NCI-H446 (cell line): ENCODE measurements at places on chromosomes 7 and 10.

GRCh38 chr10:19449860-19450259 is 366.4 kb upstream of the PLXDC2 start:
- DNase-seq, result no peak

DNA sequence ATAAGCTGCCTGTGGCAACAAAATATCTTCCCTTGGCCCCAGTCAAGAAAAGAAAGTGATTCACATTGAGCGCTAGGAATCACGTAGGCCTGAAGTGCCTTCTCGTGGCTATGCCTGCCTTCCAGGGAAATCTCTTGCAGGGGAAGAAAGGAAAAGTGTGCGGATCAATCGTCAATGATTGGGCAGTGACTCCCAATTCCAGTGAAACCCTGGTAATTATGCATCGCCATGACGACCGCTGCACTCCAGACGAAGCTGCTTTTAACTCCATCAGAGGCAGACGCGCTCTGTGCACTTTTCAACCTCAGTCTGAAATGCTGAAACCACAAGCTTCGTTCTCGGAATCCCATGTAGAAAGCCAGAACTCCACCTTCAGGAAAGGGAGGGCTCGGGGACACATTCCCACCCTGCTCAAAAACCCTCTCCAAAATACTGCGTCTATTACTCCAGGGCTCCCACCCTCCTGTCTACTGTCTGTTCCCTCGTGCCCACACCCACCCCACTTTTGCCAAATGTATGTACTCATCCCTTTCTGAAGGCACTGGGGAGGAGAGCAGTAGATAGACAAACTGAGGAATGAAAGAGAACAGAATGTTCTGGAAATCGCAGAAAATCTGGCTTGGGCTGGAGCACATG is 24.2 kb upstream of the PRKAG2 start:
- no peak for DNase-seq

DNA sequence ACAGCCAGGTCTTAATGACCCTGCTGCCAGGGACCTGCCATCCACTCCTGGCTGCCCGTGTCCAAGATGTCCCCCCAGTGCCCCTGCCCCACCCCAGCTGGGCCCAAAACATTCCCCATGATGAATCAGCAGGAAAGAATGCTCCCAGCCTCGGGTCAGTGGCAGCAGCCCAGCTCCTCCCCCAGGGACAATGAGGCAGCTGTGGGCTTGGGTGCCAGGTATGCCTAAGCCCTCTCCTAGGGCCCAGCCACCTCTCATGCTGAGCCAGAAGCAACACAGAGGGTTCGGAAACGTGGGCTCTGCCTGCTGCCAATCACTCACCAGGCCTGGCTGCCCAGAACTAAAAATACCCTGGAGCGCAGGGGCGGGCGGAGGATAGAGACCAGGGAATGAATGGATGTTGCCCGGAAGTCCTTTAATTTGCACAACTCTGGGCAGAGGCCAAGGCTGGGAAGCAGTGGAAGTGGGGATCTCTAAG is 1.5 kb upstream of the LOXL4 start:
- no peak for DNase-seq

GRCh38 chr10:75465450-75465827 is 34.0 kb downstream of the LRMDA start:
- no peak for DNase-seq

DNA sequence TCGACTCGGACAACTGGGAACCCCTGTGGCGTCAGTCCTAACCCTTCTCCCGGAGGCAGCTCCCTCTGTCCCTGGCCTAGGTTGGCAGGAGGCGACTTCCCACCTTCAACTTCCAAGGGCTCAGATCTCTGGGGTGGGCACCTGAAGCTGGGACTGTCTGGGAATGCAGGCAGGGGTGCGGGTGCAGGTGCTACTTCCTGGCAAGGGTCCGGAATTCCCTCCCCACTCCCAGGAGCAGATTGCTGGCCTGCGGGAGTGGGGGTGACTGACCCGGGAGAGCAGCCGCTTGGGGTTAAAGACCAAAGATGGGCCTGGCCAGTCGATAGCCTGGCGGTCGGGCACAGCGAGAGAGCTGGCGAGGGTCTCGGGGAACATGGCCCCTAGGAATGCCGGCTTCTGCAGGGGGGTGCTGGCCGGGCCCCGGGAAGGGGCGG is 387 bp downstream of the EPHA1 start:
- no peak for DNase-seq

- DNase-seq, result no peak
Measured at GRCh38 chr7:20980668-20981264, 194.1 kb upstream of the SP8 start.

DNA sequence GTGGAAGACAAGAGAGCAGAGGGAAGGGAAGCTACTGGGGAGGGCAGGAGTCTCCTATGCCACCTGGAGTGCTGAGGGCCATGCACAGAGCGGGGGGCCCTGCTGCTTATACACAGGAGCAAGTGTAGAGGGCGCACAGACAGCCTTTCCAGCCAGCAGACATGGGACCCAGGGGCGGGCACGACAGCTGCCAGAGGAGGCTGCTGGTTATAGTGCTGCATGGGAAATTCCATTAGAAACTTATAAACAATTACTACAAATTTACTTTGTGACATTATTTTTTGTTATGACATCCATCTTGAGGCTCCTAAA is 90.5 kb downstream of the WDFY4 start:
- DNase-seq, result no peak

GRCh38 chr10:53023411-53023810 is 250.8 kb upstream of the MBL2 start:
- DNase-seq, result no peak

- DNase-seq, result no peak
Measured at GRCh38 chr7:157499835-157500153, 163.0 kb downstream of the DNAJB6 start.

GRCh38 chr7:1516586-1517251 is 12.5 kb upstream of the INTS1 start:
- no peak for DNase-seq

GRCh38 chr7:48154792-48155413 is 16.4 kb upstream of the ABCA13 start:
- DNase-seq, result no peak

GRCh38 chr7:32091608-32092210 is 21.5 kb upstream of the PDE1C start:
- peak; percentile 72 for DNase-seq

DNA sequence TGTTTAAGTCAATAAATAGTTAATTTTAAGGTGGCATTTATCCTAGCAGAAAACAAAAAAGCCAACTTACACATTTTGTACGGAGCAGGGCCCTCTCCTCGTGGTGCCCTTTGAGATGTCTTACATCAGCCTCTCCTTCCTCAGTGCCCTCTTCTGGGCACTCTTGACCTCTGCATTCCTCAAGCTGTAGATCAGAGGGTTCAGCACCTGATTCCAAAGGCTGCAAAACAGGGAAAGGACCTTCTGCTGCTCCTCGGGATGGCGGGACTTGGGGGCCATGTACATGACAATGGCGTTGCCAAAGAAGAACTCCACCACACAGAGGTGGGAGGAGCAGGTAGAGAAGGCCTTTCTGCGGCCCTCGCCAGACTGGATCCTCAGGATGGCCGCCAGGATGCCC is 4.6 kb upstream of the OR2A14 start:
- DNase-seq, result no peak

GRCh38 chr10:125407557-125407956 is 247.2 kb upstream of the CTBP2 start:
- DNase-seq, result no peak

GRCh38 chr7:155532792-155533119 is 13.6 kb downstream of the CNPY1 start:
- no peak for DNase-seq

DNA sequence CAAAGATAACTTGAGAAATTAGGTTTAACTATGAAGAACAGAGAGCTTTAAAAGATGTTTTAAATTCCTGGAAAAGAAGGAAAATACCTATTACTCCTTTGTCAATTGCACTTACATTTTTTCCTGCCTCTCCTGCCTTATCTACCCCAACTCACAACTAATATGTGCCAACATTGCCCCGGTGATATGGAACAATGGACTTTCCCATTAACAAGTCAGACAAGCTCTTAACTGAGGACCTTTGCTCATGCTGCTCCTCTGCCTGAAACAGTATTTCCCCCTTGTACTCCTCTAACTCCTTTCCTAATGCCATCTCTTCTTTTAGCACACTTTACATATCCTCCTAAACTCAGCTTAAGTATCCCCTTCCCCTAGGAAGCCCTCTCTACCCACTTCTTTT is 4.8 kb upstream of the ACTA2 start:
- DNase-seq, result no peak

- DNase-seq, result no peak
Measured at GRCh38 chr7:113200281-113200680, 81.9 kb upstream of the SMIM30 start.

GRCh38 chr10:27743012-27743876 is 2.4 kb downstream of the MKX start:
- DNase-seq, result no peak

- no peak for DNase-seq
Measured at GRCh38 chr10:119634219-119634544, 17.0 kb upstream of the BAG3 start.

- DNase-seq, result peak; percentile 47
Measured at GRCh38 chr7:39465055-39465929, 100.9 kb upstream of the YAE1 start.

DNA sequence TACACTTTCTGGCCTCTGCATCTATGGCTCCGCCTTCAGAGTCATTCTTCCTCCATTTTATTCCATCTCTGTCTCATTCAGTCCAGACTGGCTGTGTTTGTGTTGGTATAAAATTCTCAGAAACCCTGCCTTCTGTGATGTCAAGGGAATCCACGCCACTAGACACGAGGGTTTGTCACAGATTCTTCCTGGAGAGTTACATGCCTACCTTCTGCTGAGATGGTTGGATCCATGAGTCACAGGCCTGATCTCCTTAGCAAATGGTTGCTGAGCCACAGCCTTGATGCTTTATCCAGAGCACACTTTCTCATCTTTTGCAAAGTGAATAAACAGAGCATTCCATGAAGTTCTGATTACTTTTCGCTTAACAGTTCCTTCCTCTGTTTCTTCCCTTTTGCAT is 35.9 kb upstream of the TSPAN33 start:
- no peak for DNase-seq

- DNase-seq, result no peak
Measured at GRCh38 chr7:157357129-157358040, 20.6 kb downstream of the DNAJB6 start.

- DNase-seq, result no peak
Measured at GRCh38 chr10:107437921-107438320, 273.4 kb upstream of the SORCS1 start.

GRCh38 chr10:29471544-29471859 is 163.3 kb downstream of the SVIL start:
- DNase-seq, result no peak

DNA sequence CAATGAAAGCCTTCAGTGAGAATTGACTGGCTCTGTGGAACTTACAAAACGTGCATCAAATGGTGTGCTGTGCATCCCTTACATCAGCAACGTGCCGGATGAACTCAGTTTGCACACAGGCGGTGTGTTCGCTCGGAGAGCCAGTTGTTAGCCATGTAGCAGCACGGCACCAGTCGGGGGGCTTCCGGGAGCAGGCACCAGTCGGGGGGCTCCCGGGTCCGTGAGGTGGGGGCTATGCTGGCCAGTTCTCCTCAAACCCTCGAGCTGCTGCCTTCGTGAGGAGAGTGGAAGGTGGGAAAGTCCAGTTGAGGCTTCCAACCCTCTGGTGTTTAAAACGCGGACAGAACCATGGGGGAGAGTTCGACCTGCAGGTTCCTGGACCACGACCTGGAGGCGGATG is 34.9 kb upstream of the UTF1 start:
- no peak for DNase-seq

- DNase-seq, result peak; percentile 69
Measured at GRCh38 chr10:73997461-73997786, 492 bp upstream of the VCL start.

DNA sequence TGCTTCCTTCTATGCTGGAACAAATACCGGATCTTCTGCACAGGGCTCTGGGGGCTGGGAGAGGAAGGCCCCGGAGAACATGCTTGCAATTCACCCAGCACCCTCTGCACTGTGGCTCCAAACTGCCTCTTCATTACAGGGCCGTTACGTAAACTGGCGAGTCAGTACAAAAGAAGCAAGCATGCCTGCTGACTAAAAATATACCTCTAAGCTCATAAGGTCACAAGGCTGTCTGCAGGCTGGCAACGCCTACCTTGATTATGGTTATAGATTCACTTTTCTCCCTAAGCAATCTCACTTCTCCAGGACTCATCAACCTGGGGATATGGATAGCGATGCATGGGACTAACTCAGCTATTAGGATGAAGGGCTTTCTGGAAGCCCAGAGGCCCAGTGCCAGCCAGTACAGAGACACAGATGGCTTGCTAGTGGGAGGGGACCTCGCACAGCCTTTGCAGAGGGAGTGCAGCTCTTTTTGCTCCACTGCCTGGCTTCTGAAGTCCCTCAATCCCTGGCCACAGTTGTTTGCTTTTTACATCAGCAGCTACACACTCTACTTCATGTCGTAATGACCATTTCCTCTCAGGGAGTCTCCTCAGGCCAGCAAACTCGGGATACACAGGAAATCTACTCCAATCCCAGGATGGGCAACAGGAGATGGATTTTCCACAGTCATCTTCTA is 96.1 kb downstream of the SH3PXD2A start:
- no peak for DNase-seq

- DNase-seq, result peak; percentile 58
Measured at GRCh38 chr10:58531084-58531695, 18.5 kb downstream of the BICC1 start.

DNA sequence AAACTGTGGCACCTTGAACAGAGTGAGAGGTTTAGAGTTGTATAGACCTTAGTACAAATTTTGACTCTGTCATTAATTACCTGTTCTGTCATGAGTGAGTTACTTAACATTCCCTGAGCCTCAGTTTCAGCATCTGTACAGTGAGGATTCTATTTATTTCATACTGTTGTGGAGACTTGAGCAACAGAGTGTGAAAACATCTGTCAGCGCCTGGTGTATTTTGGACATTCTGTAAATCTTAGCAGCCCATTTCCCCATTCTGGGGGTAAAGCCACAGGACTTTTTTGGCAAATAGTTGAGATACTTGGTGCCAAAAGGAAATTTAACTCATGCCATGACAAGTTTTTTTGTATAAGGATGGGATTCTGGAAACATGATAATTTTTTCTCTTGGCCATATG is 94.8 kb downstream of the AUTS2 start:
- peak; percentile 26 for DNase-seq

GRCh38 chr7:138607216-138608126 is 93.7 kb downstream of the SVOPL start:
- no peak for DNase-seq

DNA sequence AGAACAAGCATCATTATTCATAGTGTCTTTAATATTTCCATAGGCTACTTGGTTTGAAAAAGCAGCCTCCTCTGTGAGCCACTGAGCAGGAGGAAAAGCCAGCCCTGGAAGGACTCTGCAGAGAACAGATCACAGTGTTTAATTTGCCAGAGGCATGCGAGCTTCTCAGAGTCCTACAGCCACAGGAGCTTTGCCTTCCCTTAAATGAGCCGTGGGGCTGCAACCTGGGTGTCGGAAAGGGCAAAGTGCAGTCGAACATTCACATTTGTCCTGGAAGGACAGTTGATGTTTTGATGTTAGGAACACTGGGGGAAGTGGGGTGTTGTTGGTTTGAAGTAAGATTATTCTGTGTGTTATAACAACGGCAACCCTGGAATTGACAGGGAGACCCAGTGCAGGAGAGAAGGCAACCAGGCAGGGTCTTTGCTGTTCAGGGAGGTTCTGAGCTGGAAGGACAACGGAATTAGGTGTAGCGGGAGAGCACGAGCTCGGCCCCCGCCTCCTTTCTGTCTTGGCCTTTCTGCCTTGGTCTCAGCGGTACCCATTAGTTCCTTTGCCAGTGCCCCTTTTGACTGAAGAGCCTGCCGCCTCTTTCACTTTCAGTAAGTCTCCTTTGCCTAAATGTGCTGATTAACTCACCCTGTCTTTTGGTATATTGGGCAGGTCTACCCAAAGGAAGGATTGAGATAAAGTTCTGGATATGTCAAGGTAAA is 192.3 kb upstream of the PITRM1 start:
- DNase-seq, result no peak

- no peak for DNase-seq
Measured at GRCh38 chr7:110762546-110763225, 328.2 kb upstream of the LRRN3 start.
